GF-D8 (cell line): ENCODE measurements at places on chromosomes 13 and 19.

DNA sequence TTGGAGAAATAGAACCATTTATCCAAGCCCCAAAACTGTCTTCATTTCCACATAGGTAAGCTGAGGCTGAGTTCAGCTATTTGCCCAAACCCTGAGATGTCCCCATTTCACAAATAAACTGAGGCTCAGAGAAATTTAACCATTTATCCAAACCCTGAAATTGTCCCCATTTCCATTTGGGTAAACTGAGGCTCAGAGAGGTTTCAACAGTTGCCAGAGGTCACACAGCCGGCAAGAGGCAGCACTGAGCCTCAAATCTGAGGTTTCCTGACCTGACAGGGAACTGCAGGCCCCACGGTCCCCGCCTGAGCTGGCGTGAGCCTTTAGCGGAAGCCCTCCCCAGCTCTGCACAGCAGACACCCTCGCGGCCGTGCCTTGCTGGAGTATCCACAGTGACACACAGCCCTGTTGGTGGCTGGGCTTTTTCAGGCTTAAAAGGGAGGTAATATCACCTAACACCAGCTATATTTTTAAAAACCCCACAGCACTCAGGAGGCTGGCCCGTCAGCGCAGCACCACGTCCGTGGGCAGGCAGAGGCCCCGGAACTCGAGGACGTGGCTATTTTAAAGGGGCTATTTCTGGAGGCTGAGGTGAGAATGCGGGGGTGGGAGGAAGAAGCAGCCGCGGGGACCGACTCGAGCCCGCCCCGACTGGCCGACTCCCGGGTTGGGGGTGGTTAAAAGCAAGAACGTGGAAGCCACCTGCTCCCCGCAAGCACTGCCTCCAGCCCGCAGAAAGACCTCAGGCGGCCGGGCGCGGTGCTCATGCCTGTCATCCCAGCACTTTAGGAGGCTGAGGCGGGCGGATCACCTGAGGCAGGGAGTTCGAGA, 18.5 kb downstream of the PTPRS start:
- DNase-seq, result no peak

DNA sequence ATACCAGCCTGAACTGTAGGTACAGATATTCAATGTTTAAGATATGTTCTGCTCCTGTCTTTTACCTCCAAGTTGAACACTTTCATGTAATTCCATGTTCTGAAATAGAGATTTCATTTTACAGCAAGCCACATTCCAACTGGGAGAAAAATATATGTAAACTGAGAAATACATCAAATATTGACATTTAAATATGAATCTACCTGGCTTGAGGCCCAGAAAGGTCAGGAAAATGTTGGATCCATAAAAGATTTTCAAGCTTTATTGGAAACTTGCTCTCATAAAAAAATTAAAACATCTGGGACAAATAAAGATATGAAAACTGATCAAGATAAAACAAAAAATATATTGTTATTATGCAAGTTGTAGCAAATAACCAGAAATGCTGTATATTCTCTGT, 1078.7 kb upstream of the ATXN8OS start:
- DNase-seq, result no peak

- no peak for DNase-seq
Measured at GRCh38 chr13:70812481-70812880, 704.2 kb upstream of the KLHL1 start.

- no peak for DNase-seq
Measured at GRCh38 chr13:38641164-38641948, 45.5 kb upstream of the FREM2 start.
